ENCODE measurements at places on chromosomes 1 and 21. TPM values are rescaled to one million over a fixed set of nuclear protein-coding genes. Genes with fewer than 3 reads are reported as not detected.
A peak's percentile ranks its signal among the peaks of the same experiment; 100 is the strongest.

DNA sequence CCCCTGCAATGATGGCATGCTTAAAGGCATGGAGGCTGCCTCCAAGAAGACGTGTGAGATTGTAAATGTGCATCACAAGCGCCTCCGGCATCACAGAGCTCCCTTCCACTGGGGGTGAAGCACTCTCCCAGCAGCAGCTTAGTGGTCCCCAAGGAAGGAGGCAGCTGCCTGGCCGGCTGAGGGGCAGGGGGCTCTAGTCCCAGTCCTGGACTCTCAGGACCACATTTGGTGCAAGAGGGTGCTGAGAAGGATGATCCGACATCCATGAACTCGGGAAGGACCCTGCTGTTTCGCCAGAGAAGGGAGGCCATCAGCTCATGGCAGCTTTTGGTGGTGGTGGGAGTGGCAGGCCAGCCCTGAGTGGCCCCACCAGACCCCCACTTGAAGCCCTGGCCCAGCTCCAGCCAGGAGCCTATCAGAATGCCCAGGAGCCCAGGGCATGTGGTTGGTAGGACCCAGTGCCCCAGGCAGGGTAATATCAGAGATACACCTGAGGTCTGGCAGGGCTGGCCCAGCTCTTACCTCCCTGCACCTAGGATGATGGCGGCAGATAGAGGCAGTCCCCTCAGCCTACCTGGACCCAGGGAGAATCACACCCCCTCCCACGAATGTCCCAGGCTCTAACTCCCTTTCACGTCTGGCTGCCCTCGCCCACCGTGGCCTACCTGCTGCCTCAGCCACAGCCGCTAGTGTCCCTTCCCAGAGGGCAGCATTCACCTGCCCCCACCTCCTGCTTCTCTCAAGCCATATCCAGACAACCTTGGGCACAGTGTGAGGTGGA is 2.4 kb upstream of the WNT9A start:
- H3K36me3 ChIP-seq, result no peaks in the 10 kb centered on the region
- H3K27ac ChIP-seq, result no peak overlapping the region
- H3K27me3 ChIP-seq, result no peaks in the 10 kb centered on the region
- no peak overlapping the region for H3K4me3 ChIP-seq
- DNase-seq, result no peak
- H3K4me1 ChIP-seq, result peaks cover 4% of the 10 kb centered on the region

GRCh38 chr1:26016953-26017545 is 4.5 kb upstream of the EXTL1 start:
- peak; percentile 38 for DNase-seq
- H3K36me3 ChIP-seq, result no peaks in the 10 kb centered on the region
- H3K27ac ChIP-seq, result no peak overlapping the region
- H3K4me3 ChIP-seq, result no peak overlapping the region
- H3K27me3 ChIP-seq, result no peaks in the 10 kb centered on the region

- H3K36me3 ChIP-seq, result no peaks in the 10 kb centered on the region
- no peak overlapping the region for H3K4me3 ChIP-seq
- DNase-seq, result peak; percentile 20
- H3K27me3 ChIP-seq, result no peaks in the 10 kb centered on the region
- no peak overlapping the region for H3K27ac ChIP-seq
Observed at GRCh38 chr21:40143822-40144525, 276.7 kb downstream of the PCP4 start.

GRCh38 chr1:156409439-156409838 is 40.4 kb downstream of the RHBG start:
- H3K4me3 ChIP-seq, result no peak overlapping the region
- H3K27ac ChIP-seq, result no peak overlapping the region
- no peaks in the 10 kb centered on the region for H3K4me1 ChIP-seq
- DNase-seq, result no peak
- no peaks in the 10 kb centered on the region for H3K36me3 ChIP-seq
- H3K27me3 ChIP-seq, result no peaks in the 10 kb centered on the region

DNA sequence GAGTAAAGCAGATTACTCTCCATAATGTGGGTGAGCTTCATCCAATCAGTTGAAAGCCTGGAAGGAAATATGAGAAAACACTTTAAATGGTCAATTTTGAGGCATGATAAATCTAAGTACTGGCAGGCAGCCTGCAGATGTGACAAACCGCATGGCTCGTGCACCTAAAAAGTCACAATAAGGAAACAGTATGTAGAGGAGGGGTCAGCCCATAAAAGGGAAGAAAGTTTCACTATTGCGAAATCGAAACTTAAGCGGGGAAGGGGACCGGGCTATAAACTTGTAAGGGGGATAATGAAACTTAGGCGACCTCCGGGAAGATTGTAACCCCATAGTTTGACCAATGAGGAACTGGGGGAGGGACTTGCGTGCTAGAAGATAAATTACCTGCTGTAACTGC is 109.8 kb downstream of the PLPPR4 start:
- H3K36me3 ChIP-seq, result no peaks in the 10 kb centered on the region
- H3K27me3 ChIP-seq, result no peaks in the 10 kb centered on the region
- no peaks in the 10 kb centered on the region for H3K4me1 ChIP-seq
- H3K4me3 ChIP-seq, result no peak overlapping the region
- DNase-seq, result no peak

- no peaks in the 10 kb centered on the region for H3K27me3 ChIP-seq
- no peak overlapping the region for H3K27ac ChIP-seq
- DNase-seq, result no peak
- H3K36me3 ChIP-seq, result no peaks in the 10 kb centered on the region
- H3K4me3 ChIP-seq, result no peak overlapping the region
Observed at GRCh38 chr1:29485096-29485925, 249.0 kb downstream of the PTPRU start.

GRCh38 chr1:38500352-38500751 is 359.2 kb downstream of the RRAGC start:
- no peaks in the 10 kb centered on the region for H3K27me3 ChIP-seq
- no peaks in the 10 kb centered on the region for H3K4me1 ChIP-seq
- DNase-seq, result no peak
- H3K36me3 ChIP-seq, result no peaks in the 10 kb centered on the region
- no peak overlapping the region for H3K4me3 ChIP-seq
- no peak overlapping the region for H3K27ac ChIP-seq

- H3K27me3 ChIP-seq, result no peaks in the 10 kb centered on the region
- H3K27ac ChIP-seq, result no peak overlapping the region
- no peaks in the 10 kb centered on the region for H3K4me1 ChIP-seq
- no peaks in the 10 kb centered on the region for H3K36me3 ChIP-seq
Observed at GRCh38 chr1:101683136-101683535, 313.6 kb downstream of the OLFM3 start.

DNA sequence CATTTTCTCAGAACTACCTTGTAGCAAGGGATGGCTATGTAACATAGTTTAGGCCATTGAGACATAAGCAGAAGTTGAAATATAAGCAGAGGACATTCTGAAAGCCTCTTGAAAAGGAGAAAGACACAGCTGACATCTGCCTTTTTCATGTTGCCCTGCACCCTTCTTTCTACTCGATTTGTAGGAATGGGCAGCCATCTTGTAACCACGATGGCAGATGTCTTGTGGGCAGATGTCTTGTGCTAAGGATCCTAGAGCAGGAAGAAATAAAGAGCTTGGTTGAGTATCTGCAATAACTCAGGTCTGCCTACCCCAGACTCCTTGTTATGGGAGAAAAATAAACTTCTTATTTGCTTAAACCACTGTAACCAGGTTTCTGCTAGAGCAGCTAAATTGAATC is 351.0 kb downstream of the PDE4B start:
- H3K27ac ChIP-seq, result no peak overlapping the region
- no peak overlapping the region for H3K4me3 ChIP-seq
- H3K4me1 ChIP-seq, result no peaks in the 10 kb centered on the region
- H3K27me3 ChIP-seq, result no peaks in the 10 kb centered on the region

- no peak overlapping the region for H3K4me3 ChIP-seq
- no peak for DNase-seq
- H3K27ac ChIP-seq, result no peak overlapping the region
- H3K4me1 ChIP-seq, result peaks cover 14% of the 10 kb centered on the region
- no peaks in the 10 kb centered on the region for H3K36me3 ChIP-seq
- H3K27me3 ChIP-seq, result no peaks in the 10 kb centered on the region
Observed at GRCh38 chr1:211320980-211321379, 5.7 kb upstream of the TRAF5 start.

DNA sequence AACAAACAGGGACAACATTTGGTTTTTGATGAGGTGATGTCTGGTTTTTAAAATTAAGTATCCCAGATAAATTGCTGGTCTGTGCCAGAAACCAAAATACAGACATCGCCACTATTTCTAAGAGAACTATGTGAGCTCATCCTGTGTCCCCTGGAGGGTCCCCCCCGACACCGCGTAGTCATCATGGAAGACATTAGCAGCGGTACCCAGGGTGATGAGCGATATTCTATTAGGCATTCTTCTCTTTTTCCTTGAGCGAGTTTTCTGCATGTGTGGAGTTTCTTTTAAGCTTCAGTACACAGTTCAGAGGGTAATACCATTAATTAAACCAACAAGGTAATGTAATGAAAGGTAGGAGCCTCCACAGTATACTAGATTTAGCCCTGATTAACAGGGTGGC is 26.5 kb downstream of the KAZN start:
- no peaks in the 10 kb centered on the region for H3K36me3 ChIP-seq
- H3K4me1 ChIP-seq, result no peaks in the 10 kb centered on the region

GRCh38 chr21:15992171-15992570 is 262.4 kb downstream of the USP25 start:
- H3K4me1 ChIP-seq, result no peaks in the 10 kb centered on the region
- H3K27ac ChIP-seq, result no peak overlapping the region
- H3K4me3 ChIP-seq, result no peak overlapping the region
- DNase-seq, result no peak
- H3K36me3 ChIP-seq, result no peaks in the 10 kb centered on the region

- H3K27me3 ChIP-seq, result no peaks in the 10 kb centered on the region
- H3K36me3 ChIP-seq, result no peaks in the 10 kb centered on the region
- no peak overlapping the region for H3K4me3 ChIP-seq
- peaks cover 13% of the 10 kb centered on the region for H3K4me1 ChIP-seq
- no peak for DNase-seq
- no peak overlapping the region for H3K27ac ChIP-seq
Observed at GRCh38 chr1:234540404-234540762, 61.4 kb upstream of the TARBP1 start.

DNA sequence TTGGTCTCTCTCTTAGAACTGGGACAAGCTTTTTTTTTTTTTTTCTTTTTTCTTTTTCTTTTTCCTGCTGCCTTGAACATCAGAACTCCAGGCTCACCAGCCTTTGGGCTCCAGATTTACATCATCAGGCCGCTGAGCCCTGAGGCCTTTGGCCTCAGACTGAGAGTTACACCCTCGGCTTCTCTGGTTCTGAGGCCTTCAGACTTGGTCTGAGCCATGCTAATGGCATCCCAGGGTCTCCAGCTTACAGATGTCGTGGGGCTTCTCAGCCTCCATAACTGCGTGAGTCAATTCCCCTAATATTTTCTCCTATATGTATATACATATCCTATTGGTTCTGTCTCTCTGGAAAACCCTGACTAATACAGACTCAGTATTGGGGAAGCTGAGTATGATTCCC is 36.5 kb upstream of the RC3H1 start:
- no peaks in the 10 kb centered on the region for H3K4me1 ChIP-seq
- H3K27me3 ChIP-seq, result no peaks in the 10 kb centered on the region
- no peak overlapping the region for H3K27ac ChIP-seq
- H3K36me3 ChIP-seq, result no peaks in the 10 kb centered on the region

- H3K4me3 ChIP-seq, result peak overlapping the region; percentile 54
- H3K36me3 ChIP-seq, result no peaks in the 10 kb centered on the region
- H3K4me1 ChIP-seq, result peaks cover 15% of the 10 kb centered on the region
- peak; percentile 39 for DNase-seq
- no peaks in the 10 kb centered on the region for H3K27me3 ChIP-seq
Observed at GRCh38 chr1:182614796-182615454, 10.7 kb upstream of the RGS16 start.

DNA sequence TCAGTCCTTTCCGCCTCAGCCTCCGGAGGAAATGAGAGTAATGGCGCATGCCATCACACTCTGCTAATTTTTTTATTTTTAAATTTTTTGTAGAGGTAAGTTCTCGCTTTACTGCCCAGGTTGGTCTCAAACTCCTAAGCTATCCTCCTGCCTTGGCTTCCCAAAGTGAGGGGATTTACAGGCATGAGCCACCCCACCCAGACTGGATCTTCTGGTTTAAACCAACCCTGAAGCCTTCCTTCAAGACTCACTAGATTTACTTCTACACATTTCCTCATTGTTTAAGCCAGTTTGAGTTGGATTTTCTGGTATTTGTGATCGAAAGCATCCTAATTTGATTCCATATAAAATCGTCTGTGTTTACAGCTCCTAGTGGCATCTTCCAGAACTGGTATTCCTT is 23.1 kb upstream of the SCAF4 start:
- DNase-seq, result no peak
- H3K27me3 ChIP-seq, result no peaks in the 10 kb centered on the region
- H3K27ac ChIP-seq, result no peak overlapping the region
- no peaks in the 10 kb centered on the region for H3K4me1 ChIP-seq
- H3K4me3 ChIP-seq, result no peak overlapping the region

- H3K36me3 ChIP-seq, result no peaks in the 10 kb centered on the region
- no peak for DNase-seq
- H3K27ac ChIP-seq, result no peak overlapping the region
- no peak overlapping the region for H3K4me3 ChIP-seq
- H3K27me3 ChIP-seq, result no peaks in the 10 kb centered on the region
Observed at GRCh38 chr21:29194847-29195246, 64.4 kb downstream of the MAP3K7CL start.

GRCh38 chr1:61851849-61852669 is 109.8 kb downstream of the PATJ start:
- H3K4me3 ChIP-seq, result no peak overlapping the region
- H3K4me1 ChIP-seq, result no peaks in the 10 kb centered on the region
- H3K27ac ChIP-seq, result no peak overlapping the region
- no peaks in the 10 kb centered on the region for H3K27me3 ChIP-seq
- peak; percentile 22 for DNase-seq
- peaks cover 3% of the 10 kb centered on the region for H3K36me3 ChIP-seq

DNA sequence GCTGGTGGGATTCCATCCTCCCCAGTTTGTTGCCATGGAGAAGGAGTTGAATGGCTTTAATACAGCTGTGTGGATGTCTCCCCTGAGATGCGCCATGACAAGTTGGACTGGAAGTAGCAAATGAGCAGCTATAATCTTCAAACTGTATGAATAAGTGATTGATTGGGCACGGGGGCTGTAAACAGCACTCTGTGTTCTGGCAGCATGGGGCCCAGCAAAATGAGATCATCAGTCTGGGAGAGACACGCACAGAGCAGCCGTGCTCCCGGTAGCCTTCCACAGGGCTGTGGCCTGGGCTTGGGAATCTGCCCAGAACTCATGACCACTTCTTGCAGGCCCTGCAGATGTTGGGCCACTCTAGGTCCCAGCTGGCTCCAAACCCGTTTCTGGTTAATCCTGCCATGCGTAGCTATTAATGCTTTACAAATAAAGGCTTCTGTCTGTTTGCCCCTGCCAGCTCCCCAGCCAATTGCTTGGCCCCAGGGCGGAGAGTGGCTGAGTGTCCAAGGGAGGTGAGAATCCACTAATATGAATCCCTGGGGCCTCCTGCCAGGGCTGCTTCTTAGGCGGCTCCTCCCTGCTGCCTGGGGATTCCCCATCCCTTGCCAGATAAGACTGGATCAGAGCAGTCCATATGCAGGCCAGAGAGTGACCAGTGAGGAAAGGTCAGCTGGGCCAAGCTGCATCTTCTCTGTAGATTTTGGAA is 642.9 kb downstream of the AJAP1 start:
- DNase-seq, result no peak
- H3K4me3 ChIP-seq, result no peak overlapping the region
- no peaks in the 10 kb centered on the region for H3K27me3 ChIP-seq
- H3K27ac ChIP-seq, result no peak overlapping the region
- no peaks in the 10 kb centered on the region for H3K36me3 ChIP-seq

The SH3D21 gene
- 3.0 TPM for total RNA-seq

The CDC20 gene
- total RNA-seq, result 0.78 TPM

The GJA8 gene
- total RNA-seq, result not detected

The NIPAL3 gene
- total RNA-seq, result 63.7 TPM

The CD5L gene
- not detected for total RNA-seq

All from naive thymus-derived CD4-positive, alpha-beta T cell (primary cell).